Mesenteric fat pad (tissue), 1 donor: ENCODE measurements at places on chromosomes 2 and 18. TPM values are rescaled to one million over a fixed set of nuclear protein-coding genes. Genes with fewer than 3 reads are reported as not detected.

DNA sequence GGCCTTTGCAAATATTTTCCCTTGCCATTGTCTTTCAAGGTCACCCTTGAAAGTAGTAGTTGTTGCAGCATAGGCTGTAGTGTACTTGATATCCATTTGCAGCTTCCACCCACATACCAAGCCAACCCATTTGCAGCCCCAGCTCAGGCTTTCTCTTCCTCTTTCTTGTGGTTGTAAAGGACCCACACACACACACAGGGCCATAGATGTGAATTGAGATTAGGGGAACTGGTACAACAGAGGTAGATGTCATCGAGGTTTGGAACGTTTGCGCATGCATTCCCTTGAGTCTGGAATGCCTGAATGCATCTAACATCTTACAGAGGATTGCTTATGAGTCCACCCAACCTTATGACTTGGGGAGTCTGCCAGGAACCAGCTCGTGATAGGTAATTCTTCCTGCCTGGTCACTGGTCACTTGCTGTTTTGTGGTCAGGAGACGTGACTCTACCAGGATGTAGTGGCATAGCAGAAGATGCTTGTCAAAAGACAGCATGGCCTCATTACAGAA is 91.9 kb downstream of the MRPS9 start:
- DNase-seq, result no peak

DNA sequence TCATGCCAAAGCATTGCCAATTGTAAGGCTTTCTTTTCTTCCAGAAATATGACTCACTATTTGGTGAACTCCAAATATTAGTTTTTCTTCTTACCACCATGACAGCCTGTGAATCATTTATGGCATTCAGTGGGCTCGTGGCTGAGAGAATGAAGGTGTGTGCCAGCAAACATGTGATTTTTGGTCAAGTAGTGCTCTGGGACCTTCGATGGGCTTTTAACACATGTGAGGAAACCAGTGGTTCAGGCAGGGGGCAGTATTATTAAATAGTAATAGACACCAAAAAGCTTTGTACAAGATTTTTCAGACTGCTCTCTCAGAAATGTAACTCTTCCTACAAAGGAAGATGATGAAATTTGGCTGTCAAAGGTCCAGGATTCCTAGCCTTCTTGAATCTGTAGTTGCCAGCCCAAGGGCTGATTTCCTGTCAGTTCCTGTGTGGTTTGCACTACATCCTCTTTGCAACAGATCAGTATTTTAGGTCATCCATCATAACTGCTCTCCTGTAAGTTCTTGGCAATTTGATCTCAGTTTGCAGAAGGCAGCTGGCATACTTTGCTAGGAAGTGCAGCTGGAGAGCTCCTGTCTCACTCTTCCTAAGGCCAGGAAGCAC is 64.3 kb downstream of the BABAM2 start:
- DNase-seq, result no peak

GRCh38 chr2:205054789-205055188 is 509.5 kb downstream of the PARD3B start:
- DNase-seq, result no peak

DNA sequence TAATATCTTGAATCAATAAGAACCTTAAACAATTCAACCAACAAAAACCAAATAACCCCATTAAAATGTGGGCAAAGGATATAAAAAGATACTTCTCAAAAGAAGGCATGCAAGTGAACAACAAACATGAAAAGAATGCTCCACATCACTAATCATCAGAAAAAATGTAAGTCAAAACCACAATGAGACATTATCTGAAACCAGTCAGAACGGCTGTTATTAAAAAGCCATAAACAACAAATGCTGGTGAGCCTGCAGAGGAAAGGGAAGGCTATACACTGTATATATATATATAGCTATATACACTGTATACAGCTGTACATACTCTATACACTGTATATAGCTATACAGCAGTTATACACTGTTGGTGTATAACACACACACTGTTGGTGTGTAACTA is 47.8 kb upstream of the GALNT13 start:
- no peak for DNase-seq

- DNase-seq, result no peak
Observed at GRCh38 chr2:235756491-235756890, 262.6 kb downstream of the AGAP1 start.

DNA sequence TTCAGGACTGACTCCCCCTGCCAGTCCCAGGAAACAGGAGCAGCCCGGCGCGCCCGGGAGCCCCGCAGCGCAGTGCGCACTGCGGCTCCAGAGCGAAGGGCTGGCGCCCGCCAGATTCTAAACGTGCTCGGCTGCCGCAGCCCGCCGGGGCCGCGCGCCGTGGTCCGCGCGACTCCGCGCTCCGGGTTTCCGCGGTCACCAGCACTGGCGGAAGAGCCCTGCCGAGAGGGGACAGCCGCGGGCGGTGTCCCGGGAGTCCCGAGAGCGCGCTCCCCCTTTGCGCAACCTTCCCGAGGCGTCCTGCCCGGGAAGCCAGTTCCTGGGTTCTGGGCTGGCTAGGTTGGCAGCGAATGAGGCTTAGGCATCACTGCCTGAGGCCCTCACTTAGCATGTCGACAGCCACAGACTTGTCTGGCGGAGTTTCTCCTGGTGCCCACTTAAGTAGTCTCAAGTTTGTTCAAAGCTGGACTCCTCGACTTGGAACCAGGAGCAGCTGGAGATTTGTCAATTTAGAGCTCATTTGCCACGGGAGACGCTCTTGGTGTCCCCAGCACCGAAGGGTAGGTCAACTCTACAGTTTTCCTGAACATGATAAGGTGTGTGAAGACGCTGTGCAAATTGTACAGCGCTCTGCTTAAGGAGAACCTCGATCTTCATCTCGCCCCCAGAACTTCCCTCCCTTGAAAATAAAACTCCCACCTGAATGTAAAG is 1.5 kb upstream of the VSNL1 start:
- no peak for DNase-seq

GRCh38 chr2:217801711-217802110 is 201.1 kb downstream of the TNS1 start:
- peak; percentile 80 for DNase-seq

DNA sequence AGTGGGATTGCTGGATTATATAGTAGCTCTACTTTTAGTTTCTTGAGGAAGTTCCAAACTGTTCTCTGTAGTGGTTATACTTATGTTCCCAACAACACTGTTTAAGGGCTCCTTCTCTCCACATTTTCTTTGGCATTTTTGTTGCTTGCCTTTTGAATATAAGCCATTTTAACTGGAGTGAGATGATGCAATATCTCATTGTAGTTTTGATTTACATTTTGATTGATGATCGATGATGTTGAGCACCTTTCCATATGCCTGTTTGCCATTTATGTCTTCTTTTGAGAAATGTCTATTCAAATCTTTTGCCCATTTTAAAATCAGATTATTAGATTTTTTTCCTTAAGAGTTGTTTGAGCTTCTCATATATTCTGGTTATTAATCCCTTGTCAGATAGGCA is 243.3 kb downstream of the PTGR3 start:
- DNase-seq, result no peak

- no peak for DNase-seq
Observed at GRCh38 chr2:136049011-136049742, 63.8 kb upstream of the DARS1 start.

GRCh38 chr18:3286159-3286558 is 24.2 kb downstream of the MYL12B start:
- DNase-seq, result no peak

GRCh38 chr2:189866296-189866695 is 82.0 kb downstream of the PMS1 start:
- DNase-seq, result no peak

- DNase-seq, result peak; percentile 68
Observed at GRCh38 chr2:937530-937929, 13.1 kb upstream of the SNTG2 start.

DNA sequence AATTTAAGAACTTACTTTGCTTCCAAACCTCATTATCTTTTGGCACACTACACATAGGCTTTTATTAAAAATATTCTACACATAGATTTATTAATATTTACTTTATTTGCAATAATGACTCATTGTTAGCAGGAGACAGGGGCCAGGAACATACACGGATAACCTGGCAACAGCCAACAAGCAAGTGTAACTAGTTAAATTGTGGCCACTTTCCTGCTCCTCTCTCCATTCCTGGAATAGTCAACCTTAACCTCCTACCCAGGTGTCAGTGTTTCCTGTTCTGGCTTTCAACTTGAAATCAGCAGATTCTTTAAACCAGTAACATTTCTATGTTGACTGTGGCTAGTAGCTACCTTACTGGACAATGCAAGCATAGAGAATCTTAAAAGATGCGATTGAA is 26.5 kb downstream of the ACVR1 start:
- no peak for DNase-seq

GRCh38 chr2:195490319-195490718 is 166.7 kb upstream of the SLC39A10 start:
- no peak for DNase-seq

DNA sequence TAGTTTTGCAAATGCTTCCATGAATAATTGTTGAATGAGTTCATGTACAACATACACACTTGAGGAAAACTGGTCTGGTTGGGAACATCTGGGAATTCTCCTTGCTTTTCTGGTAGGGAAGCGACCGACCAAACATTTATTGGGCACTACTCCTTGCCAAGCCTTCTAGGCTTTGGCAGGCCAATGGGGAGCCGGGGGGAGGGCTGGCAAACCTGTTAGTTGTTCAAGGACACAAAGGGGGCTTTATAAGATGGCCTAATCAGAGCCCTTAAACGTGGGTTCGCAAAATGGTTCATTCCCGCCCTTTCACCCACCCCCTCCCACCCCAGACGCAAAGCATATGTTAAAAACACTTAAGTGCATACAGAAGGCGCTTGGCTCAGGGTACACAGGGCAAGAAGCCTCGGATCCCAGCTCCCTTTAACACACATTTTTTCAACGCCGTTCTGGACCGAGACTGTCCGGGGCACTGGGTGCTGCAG is 844 bp upstream of the VSNL1 start:
- DNase-seq, result no peak

GRCh38 chr18:74597034-74597661 is 522 bp upstream of the ZNF407 start:
- DNase-seq, result peak; percentile 91

DNA sequence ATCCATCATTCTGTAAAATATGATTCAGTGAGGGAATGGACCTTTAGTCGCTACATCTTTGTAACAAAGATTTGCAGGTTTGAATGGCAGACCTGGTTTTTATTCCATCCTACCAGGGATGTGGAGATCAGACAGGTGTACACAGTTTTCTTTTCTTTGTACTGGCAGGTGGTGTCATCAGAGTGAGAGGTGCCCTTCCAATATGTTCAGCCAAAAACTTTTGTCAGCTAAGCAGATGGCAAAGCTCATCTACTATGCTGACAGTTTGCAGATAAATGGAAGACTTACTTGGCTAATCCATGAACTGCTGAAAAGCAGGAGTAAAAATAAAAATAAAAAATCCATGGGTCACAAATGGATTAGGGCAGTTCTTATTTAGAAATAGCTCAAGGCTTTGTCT is 185.5 kb upstream of the DOK6 start:
- no peak for DNase-seq

GRCh38 chr2:1940679-1941078 is 196.4 kb upstream of the PXDN start:
- no peak for DNase-seq

GRCh38 chr2:231545105-231545902 is 15.1 kb upstream of the NMUR1 start:
- DNase-seq, result no peak

- DNase-seq, result no peak
Observed at GRCh38 chr18:42828881-42829280, 286.6 kb downstream of the RIT2 start.

- no peak for DNase-seq
Observed at GRCh38 chr2:20781656-20782265, 41.1 kb downstream of the LDAH start.

DNA sequence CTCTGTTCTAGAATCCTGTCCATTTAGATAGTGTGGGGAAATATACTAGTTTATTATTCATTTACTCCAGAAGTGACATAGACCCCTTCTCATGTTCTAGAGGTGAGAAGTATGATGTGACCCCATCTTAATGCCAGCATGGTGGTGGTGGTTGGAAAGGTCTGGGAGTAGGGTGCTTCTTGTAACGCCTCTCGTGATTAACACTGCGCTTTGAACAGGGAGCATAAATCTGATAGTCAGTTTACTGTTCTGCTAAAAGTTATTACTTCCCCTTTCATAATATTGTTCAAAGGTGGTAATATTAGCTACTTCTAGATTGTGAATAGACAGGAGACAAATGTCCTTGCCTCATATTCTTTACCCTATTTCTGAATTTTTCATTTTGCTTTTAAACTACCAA is 35.6 kb downstream of the EHBP1 start:
- DNase-seq, result no peak

GRCh38 chr2:96887493-96888012 is 17.7 kb upstream of the SEMA4C start:
- DNase-seq, result no peak

- no peak for DNase-seq
Observed at GRCh38 chr2:188977317-188977716, 3.1 kb downstream of the COL3A1 start.

DNA sequence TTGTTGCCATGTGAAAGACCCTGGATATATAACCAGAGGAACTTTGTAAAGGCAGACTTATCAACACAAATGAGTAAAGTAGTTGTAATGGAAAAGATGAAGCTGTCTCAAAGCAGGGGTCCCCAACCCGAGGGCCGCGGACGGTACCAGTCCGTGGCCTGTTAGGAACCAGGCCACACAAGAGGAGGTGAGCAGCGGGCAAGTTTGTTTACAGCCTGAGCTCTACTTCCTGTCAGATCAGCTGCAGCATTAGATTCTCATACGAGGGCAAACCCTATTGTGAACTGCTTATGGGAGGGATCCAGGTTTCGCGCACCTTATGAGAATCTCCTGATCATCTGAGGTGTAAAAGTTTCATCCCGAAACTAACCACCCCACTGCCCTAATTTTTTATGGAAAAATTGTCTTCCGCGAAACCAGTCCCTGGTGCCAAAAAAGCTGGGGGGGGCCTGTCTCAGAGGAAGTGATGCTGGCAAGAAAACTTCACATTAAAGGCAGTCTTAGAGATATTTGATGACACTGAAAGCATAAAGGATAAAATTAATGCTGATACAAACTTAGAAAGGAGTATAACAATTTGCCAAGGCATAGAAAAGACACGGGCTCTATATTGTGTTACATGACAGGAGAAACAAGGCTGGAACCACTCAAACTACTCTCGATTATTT is 57.5 kb upstream of the MSTN start:
- no peak for DNase-seq

DNA sequence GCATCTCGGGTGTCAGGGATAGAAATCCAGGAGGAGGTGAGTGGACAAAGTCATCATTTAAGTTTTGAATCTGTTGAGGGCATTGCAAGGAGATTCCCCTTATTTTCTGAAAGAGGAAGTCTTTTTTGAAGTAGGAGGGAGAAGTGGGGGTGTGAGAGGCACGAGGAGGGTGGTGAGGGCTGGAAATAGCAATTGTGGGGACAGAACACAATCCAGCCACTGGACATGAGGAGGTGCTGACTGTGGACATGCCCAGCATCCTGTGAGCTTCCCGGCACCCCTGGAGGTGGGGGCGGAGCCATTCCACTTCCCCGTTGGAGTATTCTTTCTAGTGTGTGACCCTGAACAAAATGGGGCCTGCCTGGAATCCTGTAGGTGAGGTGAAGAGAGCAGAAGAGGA is 310.7 kb upstream of the EPAS1 start:
- no peak for DNase-seq

- DNase-seq, result no peak
Observed at GRCh38 chr2:230713331-230714135, 891 bp downstream of the CAB39 start.

EMILIN1 gene
- total RNA-seq, result 77.4 TPM

GAREM1 gene
- total RNA-seq, result 21.2 TPM

HTR2B gene
- total RNA-seq, result 2.2 TPM

EGR4 gene
- total RNA-seq, result not detected

FOXD4L1 gene
- not detected for total RNA-seq

CHRNG gene
- total RNA-seq, result not detected

ELAC1 gene
- total RNA-seq, result 6.2 TPM

ALPI gene
- 0.71 TPM for total RNA-seq
